ENCODE measurements at places on chromosomes 11 and 22.
A peak's percentile ranks its signal among the peaks of the same experiment; 100 is the strongest.

DNA sequence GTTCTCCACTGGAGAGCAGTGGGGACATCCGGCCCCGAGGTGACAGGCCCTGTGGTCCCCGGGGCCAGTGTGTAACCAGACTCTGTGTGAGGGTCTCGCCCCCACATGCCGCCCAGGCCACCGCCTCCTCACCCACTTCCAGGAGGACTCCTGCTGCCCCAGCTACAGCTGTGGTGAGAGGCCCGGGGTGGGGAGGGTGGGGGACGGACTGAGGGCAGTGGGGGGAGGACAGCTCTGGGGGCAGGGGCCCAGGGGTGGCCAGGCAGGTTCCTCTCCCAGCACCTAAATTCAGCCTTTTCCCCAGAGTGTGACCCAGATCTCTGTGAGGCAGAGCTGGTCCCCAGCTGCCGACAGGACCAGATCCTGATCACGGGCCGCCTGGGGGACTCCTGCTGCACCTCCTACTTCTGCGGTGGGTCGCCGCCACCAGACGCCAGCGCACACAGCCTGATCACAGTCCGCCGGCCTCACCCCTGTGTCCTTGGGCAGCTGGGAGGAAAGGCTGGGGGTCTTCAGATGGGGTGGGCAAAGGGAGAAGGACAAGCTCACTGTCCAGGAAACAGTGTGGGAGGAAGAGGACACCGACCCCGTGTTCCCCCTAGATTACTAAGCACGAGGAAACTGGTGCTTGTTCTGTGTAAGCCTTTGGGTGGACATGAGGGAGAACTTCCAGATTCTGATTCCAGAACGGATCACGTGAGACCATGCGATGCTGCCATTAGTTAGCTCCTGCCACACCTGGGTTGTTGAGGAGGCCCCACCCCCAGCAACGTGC lies 84.4 kb upstream of the MYOD1 start:
- DNase-seq: no peak

DNA sequence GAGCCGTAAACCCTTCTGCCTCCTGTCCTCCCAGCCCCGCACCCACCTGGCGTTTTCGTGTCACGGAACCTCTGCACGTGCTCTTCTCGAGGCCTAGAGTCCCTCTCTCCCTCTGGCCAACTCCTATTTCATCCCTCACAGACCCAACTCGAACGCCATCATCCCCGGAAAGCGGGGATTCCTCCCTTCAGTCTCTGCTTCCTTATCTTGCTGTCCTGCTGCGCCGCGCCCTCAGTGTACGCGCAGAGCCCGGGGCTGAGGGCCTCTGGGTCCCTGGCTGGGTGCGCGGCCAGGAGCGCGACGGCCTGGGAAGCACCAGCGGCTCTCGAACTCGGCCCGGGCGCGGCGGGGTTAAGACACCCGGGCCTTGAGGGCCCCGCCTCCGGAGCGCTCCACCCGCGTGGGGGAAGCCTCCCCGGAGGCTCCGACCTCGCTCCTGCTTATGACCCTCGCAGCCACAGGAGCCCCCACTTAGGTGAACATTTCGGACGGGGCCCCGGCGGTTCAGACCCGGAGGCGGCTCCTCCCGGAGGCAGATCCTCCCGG lies 398 bp upstream of the ATG16L2 start:
- peak; percentile 82 for DNase-seq

GRCh38 chr22:19341500-19341899 lies 50.0 kb upstream of the CLTCL1 start:
- DNase-seq: no peak

DNA sequence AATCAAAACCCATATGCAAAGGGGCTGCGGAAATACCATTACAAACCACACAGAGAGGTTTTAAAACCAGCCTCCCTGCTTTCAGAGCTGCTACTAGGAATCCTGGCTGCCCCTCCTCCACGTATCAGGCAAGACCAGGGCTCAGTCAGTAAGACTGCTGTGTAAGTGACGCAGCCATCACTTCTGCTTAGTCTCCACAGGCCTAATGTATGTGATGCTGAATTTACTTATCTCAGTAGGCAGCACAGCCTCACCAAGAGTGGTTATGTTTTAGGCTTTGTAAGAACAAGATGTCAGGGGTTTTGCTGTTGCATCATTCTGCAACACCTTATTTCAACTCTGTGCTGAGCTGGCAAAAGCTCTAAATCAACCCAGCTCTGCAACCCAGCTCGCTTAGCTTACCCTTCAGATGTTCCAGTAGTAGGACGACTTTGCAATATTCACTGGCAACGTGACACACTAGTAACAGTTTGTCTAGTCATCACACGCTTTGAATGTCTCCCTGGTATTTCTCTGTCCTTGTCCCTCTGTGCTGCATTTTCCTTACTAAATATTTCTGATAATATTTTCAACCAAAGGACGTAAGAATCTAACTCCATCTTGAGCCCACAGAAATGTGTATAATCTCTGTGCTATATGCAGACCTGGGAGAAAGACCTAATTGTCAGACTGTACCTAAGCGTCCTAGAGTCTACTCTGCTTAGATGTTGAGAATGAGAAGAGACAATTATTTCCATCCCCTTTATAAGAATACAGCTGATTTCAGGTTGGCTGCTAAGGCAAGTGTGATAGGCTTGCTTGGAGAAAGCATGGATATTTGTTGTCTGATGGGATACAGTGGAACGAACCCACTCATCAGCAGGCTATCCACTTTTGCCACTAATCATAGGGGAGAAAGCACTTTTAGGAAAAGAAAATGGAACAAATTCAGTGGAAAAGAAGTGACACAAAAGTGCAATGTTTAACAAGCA lies 72.2 kb downstream of the LARGE2 start:
- DNase-seq: no peak

DNA sequence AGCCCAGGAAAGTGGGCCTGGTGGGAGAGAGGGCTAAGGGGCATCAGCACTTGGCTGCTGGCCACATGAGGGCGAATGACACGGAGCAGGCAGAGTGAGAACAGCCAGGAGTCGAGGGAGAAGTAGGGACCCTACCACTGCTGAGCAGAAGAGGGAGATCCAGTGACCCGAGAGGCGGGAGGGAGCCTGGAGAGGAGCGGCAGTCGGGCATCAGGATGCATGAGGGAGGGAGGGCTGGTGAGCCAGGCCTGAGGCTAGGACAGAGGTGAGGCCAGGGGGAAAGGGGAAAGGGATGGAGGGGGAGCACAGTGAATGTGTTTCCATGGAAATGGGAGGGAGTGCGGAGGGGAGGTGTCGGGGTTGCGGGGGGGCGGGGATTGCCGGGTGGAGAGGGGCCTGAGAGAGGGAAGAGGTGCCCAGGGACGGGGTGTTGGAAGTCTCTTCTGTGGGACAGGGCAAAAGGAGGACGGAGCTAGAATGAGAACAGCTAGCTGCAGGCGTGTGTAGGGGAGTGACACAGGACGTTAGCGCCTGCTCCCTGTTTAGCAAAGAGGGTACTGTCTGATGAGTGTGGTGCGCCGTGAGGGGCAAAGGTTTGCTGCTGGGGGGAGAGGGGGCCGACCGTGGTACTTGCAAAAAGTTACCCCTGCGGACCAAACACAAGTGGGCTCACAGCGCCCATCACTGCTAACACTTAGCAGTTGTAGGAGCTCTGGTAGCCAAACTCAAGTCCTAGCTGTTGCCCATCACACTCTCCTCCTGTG lies 37.1 kb upstream of the WNT11 start:
- no peak for DNase-seq

DNA sequence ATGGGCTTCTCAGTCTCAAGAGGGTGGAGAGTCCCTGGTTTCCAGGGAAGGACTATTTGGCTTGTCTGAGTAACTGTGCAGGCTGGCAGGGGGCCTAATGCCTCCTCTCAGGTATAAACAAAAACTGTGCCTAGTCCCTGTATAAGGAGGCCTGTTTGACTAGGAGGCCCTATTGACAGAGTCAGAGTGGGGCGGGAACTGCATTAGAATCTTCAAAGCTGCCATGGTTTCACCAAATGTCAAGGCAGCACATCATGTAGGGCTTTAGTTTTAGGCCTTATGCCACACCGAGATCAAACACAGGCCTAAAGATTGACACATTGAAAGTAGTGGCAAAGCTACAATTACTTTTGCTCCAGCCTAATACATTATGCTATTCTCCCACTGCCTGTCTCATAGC lies 611.5 kb upstream of the B3GAT1 start:
- no peak for DNase-seq

DNA sequence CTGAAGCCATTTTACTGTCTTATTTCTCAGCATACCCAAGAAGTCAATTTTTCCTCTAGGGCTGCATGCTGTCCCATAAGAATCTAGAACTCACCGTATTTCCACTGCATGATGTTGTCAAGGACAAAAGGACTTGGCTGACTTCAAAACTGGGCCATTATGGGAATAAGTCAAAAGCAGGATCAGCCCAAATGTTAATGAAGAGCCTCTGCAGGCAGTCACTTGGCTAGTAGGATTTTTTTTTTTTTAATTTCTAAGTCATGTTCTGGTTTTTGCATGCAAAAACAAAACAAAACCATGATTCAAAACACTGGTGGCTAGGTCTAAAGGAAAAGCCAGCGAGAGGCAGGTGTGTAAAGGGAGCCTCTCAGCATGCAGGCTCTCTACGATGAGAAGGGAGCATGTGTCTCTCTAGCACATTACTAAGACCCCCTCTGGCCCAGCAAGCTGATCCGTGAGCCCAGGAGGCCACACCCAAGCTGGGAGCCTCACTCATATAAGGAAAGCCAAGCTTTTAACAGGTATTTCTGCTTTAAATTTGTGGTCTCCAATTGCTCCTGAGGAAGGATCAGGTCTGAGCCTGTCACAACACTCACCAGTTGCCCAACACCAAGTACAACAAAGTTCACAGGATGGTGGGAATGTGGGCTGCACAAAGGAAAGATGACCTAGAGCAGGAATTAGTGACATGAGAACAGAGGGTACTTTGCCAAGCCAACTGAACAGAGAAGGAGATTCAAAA lies 21.4 kb upstream of the STK33 start:
- DNase-seq: no peak

DNA sequence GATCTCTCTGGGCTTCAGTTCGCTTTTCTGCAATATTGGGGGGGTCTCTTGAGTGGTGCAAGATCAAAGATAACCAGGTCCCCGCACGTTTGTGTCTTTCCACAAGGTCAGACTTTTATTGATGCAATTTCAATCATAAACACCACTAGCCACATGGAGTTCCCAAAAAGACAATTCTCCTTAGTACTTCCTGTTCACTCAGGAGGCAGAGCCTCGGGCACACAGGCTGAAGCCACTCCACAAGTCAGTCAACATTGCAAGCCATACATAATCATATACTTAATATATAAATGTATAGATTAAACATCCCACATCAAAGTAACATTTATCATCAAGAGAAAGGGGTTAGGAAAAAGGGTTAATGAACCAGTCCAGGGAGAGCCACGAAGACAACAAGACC lies 12.0 kb downstream of the ST14 start:
- DNase-seq: no peak

DNA sequence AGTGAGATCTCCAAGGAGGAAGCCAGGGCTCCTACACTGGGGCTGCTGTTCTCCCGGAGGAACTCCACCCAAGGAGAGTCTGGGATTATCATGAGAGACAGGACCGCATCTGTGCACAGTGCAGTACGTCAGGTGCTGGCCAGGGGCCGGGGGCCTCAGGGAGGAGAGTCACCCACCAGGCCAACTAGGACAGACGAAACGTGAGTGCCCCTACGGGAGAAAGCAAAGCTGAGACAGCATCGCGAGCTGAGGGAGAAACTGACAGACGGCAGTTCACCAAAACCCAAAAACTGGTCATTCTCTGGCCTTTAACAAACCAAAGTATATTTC lies 273.4 kb downstream of the BRD1 start:
- DNase-seq: no peak

DNA sequence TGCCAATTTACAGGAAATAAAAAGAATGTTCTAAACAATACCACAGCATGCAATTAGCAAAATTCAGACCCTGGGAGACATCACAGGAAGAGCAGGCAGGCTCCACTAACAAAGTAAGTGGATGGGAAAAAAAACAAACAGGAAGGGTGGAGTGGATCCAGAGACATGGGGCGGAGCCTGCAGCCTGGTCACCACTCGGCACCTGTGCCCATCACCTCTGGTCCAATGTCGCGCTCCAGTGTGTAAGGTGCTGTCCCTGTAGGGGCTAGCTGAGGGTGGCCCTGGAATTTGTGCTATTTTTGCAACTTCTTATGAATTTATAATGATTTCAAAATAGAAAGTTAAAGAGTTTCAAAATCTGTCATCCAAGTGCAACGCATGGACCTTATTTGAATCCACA lies 11.0 kb upstream of the MOB2 start:
- DNase-seq: no peak

GRCh38 chr11:12222055-12222792 lies 111.8 kb downstream of the MICAL2 start:
- no peak for DNase-seq

DNA sequence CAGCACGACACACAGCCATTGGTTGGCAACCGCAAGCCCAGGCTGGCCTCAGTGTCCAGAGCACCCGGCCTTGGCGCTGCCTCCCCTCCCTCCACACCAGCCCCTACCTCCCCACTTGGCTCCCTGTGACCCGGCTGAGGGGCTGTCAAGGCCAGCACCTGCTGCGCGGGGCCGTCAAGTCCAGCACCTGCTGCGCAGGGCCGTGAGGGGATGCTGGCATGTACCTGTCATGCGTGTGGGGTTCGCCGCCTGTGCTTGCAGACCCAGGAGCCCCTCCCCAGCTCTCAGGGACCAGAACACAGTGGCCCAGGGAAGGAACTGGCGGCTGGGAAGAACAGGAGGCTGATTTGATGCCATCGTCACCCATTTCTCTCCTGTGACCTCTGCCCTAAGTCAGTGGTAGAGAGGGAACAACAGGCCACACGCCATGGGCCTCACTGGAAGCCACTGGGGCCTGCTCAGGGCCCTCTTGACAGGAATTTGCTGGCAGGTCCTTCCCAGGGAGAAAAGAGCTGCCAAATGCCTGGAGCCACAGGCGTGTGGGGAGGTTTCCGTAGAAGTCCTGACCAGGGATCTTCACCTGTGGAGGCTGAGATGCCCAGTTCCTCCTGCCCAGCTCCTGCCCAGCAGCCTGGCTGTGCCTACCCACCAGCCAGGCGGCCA lies 37.6 kb downstream of the TBX1 start:
- no peak for DNase-seq

DNA sequence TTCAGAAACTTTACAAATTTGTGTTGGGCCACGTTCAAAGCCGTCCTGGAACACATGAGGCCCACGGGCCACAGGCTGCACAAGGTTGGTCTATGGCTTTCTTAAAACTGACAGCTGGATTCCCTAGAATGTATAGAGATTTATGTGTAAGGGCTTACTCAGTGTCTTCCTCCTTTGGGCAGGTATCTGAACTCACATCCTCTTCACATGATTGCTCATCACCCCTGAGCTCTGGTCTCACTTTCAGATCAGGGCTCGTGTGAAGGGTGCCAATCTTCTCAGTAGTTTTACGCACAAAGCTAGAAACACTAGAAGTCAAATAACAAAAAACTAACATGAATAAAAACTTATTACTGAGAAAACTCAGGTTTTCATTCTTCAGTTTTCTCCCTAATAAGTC lies 27.1 kb downstream of the HPS5 start:
- DNase-seq: no peak
